ENCODE measurements at places on chromosomes 1 and 21. TPM values are rescaled to one million over a fixed set of nuclear protein-coding genes. Genes with fewer than 3 reads are reported as not detected.

The LCE2C gene
- polyA plus RNA-seq: not detected

- DNase-seq: no peak
Observed at GRCh38 chr1:33872683-33873082, 8.8 kb downstream of the HMGB4 start.

DNA sequence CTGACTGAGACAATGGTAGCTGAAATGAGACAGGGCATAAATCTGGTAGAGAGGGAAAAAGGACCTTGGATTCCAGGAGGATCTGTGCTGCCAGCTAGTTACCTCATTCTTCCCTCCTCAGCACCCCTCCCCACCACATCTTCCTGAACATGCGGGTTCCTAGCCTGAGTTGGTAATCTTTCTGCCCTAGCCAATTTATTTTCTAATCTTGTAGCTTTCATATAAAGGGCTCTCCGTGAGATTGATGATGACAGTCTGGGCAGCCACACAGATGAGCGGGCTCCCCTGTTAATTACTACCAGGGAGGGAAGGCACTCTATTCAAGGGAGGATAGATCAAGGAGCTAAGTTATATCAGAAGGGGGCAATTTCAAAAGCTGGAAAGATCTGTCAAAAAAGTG is 20.2 kb downstream of the ARHGEF11 start:
- no peak for DNase-seq

The TSNAX gene
- 16.6 TPM for polyA plus RNA-seq

The NTMT2 gene
- 1.6 TPM for polyA plus RNA-seq

All from right cardiac atrium (tissue), 5 donors.